ENCODE measurements at places on chromosomes 12 and 14. TPM values are rescaled to one million over a fixed set of nuclear protein-coding genes. Genes with fewer than 3 reads are reported as not detected.

FOXN4 gene
- total RNA-seq, result not detected

IFI27L2 gene
- total RNA-seq, result 46.0 TPM

GARIN6 gene
- not detected for total RNA-seq

RASSF9 gene
- 2.9 TPM for total RNA-seq

GPR162 gene
- total RNA-seq, result 0.72 TPM

CISTR gene
- total RNA-seq, result not detected

TAS2R50 gene
- total RNA-seq, result 0.96 TPM

PTPRR gene
- total RNA-seq, result 0.96 TPM

GALNT16 gene
- not detected for total RNA-seq

TMTC3 gene
- 34.5 TPM for total RNA-seq

TMEM229B gene
- 0.43 TPM for total RNA-seq

ZC3H14 gene
- total RNA-seq, result 41.2 TPM

TMBIM6 gene
- total RNA-seq, result 796 TPM

RDH16 gene
- 0.64 TPM for total RNA-seq

ARMH4 gene
- 1.4 TPM for total RNA-seq

TCTN1 gene
- total RNA-seq, result 11.6 TPM

TAS2R20 gene
- 0.64 TPM for total RNA-seq

PRPF40B gene
- 14.5 TPM for total RNA-seq

SDR9C7 gene
- not detected for total RNA-seq

RPL10L gene
- total RNA-seq, result not detected

WDHD1 gene
- 10.4 TPM for total RNA-seq

KCNH5 gene
- total RNA-seq, result under 0.01 TPM

EML1 gene
- 11.3 TPM for total RNA-seq

PIWIL1 gene
- not detected for total RNA-seq

LRTM2 gene
- not detected for total RNA-seq

NANOG gene
- not detected for total RNA-seq

KRT82 gene
- total RNA-seq, result not detected

BMP4 gene
- total RNA-seq, result 0.48 TPM

C12orf75 gene
- total RNA-seq, result 22.0 TPM

TEX52 gene
- total RNA-seq, result not detected

GDF3 gene
- not detected for total RNA-seq

MAGOHB gene
- total RNA-seq, result 6.6 TPM

TSPAN19 gene
- not detected for total RNA-seq

SAMD4A gene
- total RNA-seq, result 12.4 TPM

OXA1L gene
- total RNA-seq, result 56.9 TPM

NUAK1 gene
- total RNA-seq, result 12.8 TPM
